ENCODE measurements at places on chromosomes 4 and X. TPM values are rescaled to one million over a fixed set of nuclear protein-coding genes. Genes with fewer than 3 reads are reported as not detected.

GRCh38 chr4:26178854-26179253 lies 142.0 kb upstream of the RBPJ start:
- DNase-seq, result peak; percentile 26

GRCh38 chr4:69078852-69079251 lies 17.4 kb upstream of the UGT2B7 start:
- DNase-seq, result no peak

- DNase-seq, result peak; percentile 71
Observed at GRCh38 chr4:127783026-127783769, 1.1 kb downstream of the HSPA4L start.

The RHOXF1 gene
- 0.29 TPM for total RNA-seq

GRCh38 chr4:144899393-144899792 lies 198.6 kb downstream of the ANAPC10 start:
- no peak for DNase-seq

DNA sequence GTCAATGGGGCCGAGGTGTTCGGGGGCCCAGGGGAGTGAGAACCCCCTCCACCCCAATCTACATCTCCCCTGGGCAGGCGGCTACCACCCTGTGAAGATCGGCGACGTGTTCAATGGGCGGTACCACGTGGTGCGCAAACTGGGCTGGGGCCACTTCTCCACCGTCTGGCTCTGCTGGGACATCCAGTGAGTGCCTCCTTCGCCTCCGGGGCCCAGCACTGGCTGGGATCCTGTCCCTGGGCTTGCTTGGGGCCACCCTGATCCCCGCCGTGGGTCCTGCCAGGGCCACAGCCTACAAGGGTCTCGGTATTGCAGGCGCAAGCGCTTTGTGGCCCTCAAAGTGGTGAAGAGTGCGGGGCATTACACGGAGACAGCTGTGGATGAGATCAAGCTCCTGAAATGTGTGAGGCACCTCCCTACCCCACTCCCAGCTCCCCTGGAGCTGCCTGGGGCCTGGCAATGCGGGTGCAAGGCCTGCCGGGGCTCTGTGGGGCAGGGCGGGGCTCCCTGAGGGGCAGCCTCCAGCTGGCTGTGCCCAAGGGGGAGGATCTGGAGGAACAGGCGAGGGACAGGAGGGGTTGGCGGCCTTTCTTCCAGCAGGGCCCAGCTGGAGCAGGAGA lies 697 bp downstream of the SRPK3 start:
- no peak for DNase-seq

- DNase-seq, result no peak
Observed at GRCh38 chrX:11187001-11187400, 75.9 kb downstream of the HCCS start.

- DNase-seq, result no peak
Observed at GRCh38 chr4:145781351-145781750, 101.4 kb downstream of the C4orf51 start.

GRCh38 chr4:83197555-83198235 lies 83.2 kb upstream of the PLAC8 start:
- no peak for DNase-seq

GRCh38 chrX:136747003-136747986 lies 33.4 kb downstream of the ARHGEF6 start:
- no peak for DNase-seq

The USP26 gene
- total RNA-seq, result not detected

- DNase-seq, result no peak
Observed at GRCh38 chr4:100510551-100510950, 7.3 kb downstream of the EMCN start.

The ARR3 gene
- total RNA-seq, result not detected

The MTNR1A gene
- total RNA-seq, result not detected

- DNase-seq, result no peak
Observed at GRCh38 chr4:159098482-159099127, 4.3 kb upstream of the RAPGEF2 start.

- DNase-seq, result no peak
Observed at GRCh38 chrX:69195192-69195591, 29.9 kb upstream of the PJA1 start.

The GPR50 gene
- 0.12 TPM for total RNA-seq

- no peak for DNase-seq
Observed at GRCh38 chr4:128363966-128364365, 76.4 kb upstream of the PGRMC2 start.

- no peak for DNase-seq
Observed at GRCh38 chrX:65874765-65875164, 165.1 kb downstream of the VSIG4 start.

- DNase-seq, result no peak
Observed at GRCh38 chrX:71612256-71612655, 6.1 kb downstream of the CXCR3 start.

The HS3ST1 gene
- 41.1 TPM for total RNA-seq

- no peak for DNase-seq
Observed at GRCh38 chr4:120749445-120750151, 172.9 kb downstream of the PRDM5 start.

DNA sequence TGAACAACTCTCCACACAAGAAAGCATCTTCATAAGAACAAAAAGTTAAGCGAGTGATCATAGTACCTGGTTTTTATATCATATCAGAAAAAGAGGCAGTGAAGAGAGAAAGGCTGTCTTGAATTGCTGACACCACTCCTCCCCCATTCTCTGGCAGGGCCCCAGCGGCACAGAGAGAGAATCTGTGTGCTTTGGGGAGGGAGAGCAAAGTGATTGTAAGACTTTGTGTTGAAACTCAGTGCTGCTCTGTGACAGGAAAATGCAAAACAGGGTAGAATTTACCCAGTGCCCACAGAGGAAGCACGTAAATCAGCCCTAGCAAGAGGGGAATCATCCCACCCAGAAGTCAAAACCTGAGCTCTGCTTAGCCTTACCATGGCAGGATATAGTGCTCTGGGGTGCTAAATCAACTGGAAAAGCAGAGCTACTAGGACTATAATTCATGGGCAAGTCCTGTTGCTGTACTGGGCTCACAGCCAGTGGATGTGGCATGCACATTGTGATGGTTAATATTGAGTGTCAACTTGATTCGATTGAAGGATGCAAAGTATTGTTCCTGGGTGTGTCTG lies 174.6 kb downstream of the PRR32 start:
- DNase-seq, result no peak

The AGTR2 gene
- 0.17 TPM for total RNA-seq

DNA sequence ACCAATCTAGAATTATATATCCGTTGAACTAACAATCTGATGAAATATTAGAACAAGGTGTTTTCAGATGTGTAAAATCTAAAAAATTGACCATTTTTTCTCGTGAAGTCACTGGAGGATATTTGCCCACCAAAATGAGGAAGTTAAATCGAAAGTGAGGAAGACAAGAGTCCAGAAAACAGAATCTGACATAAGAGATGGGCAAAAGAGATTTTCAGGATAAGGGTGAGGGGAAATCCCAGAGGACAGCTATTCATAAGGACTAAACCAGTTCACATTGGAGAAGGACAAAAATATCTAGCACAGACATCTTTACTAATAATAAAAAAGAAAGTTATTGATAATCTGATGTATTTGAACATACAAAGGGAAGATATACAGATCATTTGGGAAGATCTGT lies 18.7 kb upstream of the ALG13 start:
- DNase-seq, result no peak

The COX7B gene
- 238 TPM for total RNA-seq

- no peak for DNase-seq
Observed at GRCh38 chr4:72974694-72975487, 94.6 kb downstream of the COX18 start.

All from mucosa of gallbladder (tissue), 1 donor.